Hindlimb muscle (tissue), 1 donor: ENCODE measurements at places on chromosomes 5 and 9. TPM values are rescaled to one million over a fixed set of nuclear protein-coding genes. Genes with fewer than 3 reads are reported as not detected.

DNA sequence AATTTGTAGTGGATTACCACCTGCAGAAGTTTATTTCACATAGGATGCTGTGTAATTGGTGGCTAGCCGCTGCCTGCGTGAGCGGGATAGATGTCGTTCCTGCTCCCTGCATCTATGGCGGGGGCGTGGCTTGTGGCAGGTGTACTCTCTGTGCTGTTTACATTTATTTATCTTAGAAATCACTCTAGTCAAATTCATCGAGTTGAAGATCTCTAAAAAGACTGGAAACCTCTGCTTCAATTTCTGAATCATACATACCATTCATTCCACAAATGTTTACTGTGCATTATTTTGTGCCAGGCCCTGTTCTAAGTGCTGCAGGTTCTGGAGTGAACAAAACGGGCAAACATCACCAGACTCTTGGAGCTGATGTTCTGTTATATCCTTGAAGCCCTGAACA lies 11.9 kb downstream of the ROPN1L start:
- DNase-seq = no peak

- peak; percentile 52 for DNase-seq
These were observed 56.2 kb upstream of the LPAR1 start for GRCh38 chr9:111094433-111094924.

DNA sequence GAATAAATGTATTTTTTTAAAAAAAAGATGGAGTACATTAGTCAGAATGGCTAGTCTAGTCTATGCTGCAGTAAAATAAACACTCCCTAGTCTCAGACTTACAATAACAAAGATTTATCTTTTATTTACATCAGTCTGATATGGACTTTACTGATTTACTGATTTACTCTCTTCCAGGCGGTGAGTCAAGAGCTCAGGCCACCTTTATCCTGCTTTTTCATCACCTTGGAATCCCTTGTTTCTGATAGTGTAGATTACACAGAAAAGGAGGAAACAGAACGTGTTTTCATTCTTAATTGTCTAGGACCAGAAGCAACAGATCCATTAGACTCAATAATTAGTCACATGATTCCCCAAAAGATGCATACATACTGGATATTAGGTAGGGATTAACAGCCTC lies 290.1 kb upstream of the TRPC7 start:
- no peak for DNase-seq

DNA sequence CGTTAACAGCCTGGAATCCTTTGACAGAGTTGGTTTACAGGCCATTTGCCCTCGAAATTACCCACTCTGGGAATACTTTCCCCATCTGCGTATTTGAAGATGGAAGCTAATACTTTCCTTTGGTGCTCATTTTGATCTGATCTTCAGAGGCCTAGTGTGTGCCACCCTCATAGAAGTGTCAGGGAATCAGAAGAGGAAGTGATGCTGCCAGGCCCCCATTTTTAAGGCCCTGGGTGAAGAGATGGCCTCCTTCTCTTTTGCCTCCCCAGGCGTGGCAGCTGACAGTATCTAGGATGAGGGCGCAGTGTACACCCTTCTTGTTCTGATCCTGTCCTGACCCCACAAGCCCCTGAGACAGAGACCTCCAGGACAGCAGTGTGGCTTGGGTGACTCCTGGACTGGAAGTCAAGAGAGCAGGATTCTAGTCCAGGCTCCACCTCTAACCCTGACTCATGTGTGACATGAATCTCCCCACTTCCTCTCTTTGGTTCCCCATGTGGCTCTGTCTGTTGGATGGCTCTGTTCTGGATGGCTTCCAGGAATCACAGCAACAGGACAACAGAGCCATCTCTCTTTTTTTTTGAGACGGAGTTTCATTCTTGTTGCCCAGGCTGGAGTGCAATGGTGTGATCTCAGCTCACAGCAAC lies 27.8 kb downstream of the CSF1R start:
- peak; percentile 54 for DNase-seq

DNA sequence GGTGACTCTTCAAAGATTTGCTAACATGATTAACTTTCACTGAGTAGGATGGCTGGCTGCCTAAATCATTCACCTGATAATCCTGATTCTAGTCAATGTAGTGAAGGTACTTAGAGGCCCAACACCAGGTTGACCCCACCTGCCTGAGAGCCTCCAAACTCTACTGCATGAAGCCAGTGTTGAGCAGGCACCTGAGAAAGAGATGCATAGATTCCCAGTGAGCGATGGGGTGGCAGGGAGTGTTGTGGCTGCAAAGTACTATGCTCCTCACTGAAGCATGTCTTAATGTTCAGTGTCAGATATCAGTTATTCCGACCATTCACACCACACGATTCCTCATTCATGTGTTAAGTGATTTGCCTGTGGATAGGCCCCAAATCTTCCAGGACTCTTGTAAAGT lies 804.4 kb downstream of the TLE4 start:
- no peak for DNase-seq

- peak; percentile 22 for DNase-seq
These were observed 89.9 kb upstream of the TXNDC8 start for GRCh38 chr9:110427497-110428104.

- DNase-seq = no peak
These were observed 24.2 kb upstream of the MACIR start for GRCh38 chr5:103234239-103234975.

Gene ARAP3
- polyA plus RNA-seq = 13.9 TPM

DNA sequence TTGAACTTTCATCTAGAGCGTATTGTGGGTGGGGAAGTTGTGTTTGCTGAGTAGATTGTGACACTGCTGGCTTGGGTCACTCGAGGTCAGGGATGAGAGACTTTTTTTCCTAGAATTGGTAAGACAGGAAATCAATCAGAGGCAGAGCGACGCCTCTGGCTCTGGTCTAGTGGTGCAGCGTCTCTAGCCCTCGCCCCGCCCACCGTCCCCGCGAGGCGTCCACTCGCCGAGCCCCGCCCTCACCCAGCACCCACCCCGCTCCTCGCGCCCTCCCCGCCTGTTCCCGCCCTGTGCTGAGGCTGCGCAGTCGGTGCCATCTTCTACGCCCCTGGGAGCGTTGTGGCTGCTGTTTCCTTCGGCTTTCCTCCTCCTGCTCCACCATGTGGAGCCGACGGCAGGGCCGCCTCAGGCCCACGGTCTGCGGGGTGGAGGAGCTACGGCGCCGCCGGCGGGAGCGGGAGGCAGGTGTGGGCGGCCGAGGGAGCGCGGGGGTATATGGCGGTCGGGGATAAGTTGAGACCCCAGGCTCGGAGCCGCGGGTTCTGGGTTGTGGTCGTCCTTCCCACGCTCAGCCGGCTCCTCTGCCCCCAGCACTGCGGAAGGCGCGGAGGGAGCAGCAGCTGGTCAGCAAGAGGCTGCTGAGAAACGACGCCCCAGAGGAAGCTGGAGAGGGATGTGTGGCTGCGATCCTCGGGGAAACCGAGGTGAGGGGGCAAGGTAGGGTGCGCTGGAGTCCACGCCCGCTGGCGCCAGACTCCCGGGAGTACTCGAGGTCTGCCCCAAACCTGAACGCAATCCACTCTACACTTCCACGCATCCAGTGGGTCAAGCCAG lies at the start of gene TMCO6:
Gene TMCO6 (plus strand): TSS at position 304 of the 834 bp plus-strand sequence. CDS start 77 bp downstream, at position 381.
- peak; percentile 93 for DNase-seq

- no peak for DNase-seq
These were observed 170.0 kb upstream of the GDNF start for GRCh38 chr5:38009749-38010358.

- no peak for DNase-seq
These were observed 35.6 kb downstream of the ERP44 start for GRCh38 chr9:100063185-100063584.

- DNase-seq = no peak
These were observed 61.5 kb downstream of the OSTF1 start for GRCh38 chr9:75149841-75150241.

DNA sequence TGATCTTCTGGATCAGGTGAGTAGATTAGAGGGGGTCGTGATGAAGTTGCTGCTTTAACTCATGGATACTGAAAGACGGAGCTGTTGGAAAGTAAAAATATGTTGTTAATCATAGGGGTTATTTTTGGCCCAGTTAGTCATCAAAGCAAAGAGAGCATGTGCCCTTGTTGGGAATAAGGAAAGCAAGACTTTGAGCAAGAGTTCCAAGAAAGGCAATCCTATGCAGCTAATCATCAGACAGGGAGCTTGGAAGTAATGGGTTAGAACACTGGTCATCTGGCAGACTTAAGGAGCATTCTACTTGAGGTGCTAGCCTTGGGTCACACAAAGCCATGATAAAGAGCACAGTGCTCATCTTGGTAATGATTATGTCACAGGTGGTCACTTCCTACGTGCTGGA lies 18.3 kb downstream of the ASPN start:
- DNase-seq = no peak

- DNase-seq = no peak
These were observed 40.5 kb upstream of the HMGCS1 start for GRCh38 chr5:43353668-43354067.

DNA sequence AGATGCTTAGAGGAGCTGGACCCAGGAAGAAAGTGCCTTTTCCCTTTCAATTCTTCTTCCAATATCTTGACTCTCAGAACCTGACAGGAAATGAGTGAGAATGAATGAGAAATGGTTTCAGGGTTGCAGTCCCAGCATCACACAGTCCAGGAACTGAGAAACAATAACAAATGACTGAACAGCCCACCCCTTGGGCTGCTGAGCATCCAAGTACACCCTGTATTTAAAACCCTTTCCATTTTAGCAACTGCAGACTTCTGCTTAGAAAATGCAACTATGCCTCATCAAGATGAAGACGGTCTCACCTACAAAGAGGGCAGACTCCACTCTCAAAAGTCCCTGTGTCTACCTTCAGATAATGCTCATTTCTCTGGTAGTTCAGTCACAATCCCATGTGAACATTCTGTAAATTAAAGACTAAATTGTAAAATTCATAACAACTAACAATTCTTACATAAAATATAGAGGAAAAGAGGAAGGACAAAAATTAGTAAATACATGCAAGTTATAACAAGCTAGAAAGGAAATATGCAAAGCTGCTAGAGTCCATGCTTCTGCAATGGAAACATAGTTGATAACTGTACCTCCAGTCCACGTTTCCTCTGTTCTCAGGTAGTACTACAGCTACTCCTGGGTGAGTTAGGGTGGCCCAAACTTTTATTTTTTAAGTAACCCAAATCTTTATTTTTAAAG lies 316.5 kb downstream of the ICE1 start:
- DNase-seq = no peak

- no peak for DNase-seq
These were observed 212.9 kb downstream of the MAPKAP1 start for GRCh38 chr9:125493881-125494652.
